ENCODE measurements at places on chromosomes 7 and 10.

- DNase-seq: no peak
Measured at GRCh38 chr10:27774831-27775230, 29.2 kb upstream of the MKX start.

GRCh38 chr7:140455743-140456142 lies 23.6 kb downstream of the MKRN1 start:
- no peak for DNase-seq

- no peak for DNase-seq
Measured at GRCh38 chr7:102040569-102040968, 223.1 kb downstream of the CUX1 start.

- DNase-seq: no peak
Measured at GRCh38 chr7:10537764-10538163, 435.9 kb upstream of the PHF14 start.

DNA sequence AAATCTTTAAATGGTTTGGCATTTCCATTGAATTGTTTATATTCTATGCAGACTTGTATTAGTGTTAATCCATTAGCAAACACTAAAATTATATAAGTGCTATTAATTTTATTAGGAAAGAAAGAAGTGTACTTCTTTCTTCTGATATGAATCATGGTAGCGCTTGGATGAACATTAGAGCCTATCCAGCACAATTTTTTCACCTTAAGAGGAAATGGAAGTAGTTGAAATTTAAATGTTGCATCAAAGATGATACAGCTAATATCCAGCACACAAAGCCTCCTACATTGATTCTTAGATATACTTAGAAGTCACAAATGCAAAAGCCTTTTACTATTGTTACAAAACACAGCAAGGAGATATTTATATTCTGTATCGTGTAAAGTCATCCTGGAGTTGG lies 174.5 kb downstream of the AHR start:
- no peak for DNase-seq

- no peak for DNase-seq
Measured at GRCh38 chr10:107931808-107932207, 767.3 kb upstream of the SORCS1 start.
